NCI-H1092 (cell line): ENCODE measurements at places on chromosomes 12 and 14.
A peak's percentile ranks its signal among the peaks of the same experiment; 100 is the strongest.

DNA sequence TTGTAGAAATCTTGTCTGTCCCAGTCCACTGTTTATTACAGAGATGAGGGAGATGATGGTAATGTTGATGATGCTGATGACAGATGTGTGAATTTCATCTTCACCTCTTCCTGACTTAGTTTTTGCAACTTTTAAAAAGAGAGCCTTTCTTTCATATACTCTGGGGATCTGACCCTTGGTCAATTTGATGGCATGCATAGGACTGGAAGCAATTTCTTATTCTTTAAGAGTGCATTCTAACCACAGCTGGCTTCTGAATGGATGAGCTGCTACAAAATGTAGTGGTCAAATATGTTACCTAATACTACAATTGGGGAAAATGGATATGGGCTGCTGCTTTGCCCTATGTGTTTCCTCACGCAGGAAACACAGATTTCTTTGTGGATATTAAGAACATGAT is 80.8 kb downstream of the MYRFL start:
- no peak for DNase-seq

GRCh38 chr12:31386364-31386777 is 60.4 kb upstream of the SINHCAF start:
- no peak for DNase-seq

- DNase-seq: peak; percentile 37
Observed at GRCh38 chr14:55556929-55557623, 22.9 kb upstream of the KTN1 start.

GRCh38 chr12:121767525-121768016 is 25.9 kb downstream of the RHOF start:
- DNase-seq: peak; percentile 22

- DNase-seq: no peak
Observed at GRCh38 chr14:105019861-105020814, 745 bp downstream of the CDCA4 start.

DNA sequence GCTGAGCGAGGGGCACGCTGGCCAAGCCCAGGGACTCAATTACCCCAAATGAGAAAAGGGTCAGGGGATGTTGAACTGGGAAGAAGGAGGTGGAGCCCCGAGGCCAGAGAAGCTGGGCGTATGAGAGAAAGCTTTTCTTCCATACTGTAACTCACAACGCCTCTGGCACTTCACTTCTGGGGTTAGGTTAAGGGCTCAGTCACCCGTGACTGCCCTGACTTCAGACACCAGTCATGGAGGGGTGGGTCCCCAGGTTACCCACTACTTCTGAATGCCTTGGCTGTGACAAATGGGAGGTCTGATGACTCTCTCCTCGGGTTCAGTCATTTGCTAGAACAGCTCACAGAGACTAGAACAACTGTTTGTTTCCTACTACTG is 5.5 kb upstream of the GPR132 start:
- no peak for DNase-seq

DNA sequence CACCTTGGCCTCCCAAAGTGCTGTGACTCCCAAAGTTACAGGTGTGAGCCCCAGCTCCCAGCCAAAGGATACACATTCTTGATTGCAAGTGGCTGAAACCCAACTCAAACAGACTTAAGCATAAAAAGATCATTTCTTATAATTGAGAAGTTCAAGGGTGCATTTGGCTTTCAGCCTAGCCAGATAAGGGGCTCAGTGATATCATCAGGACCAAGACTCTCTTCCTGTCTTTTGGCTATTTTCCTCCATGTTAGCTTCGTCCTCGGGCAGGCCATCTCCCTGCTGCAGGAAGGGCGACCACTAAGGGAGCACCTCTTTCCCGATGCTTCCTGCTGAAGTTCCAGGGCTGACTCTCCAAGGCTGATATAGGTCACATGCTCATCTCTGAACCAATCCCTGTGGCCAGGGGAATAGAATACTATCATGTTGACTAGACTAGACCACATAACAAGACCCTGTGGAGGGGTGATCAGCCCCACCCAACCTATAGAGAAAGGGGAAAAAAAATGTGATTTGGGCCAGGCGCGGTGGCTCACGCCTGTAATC is 9.8 kb upstream of the KRT8 start:
- DNase-seq: no peak

DNA sequence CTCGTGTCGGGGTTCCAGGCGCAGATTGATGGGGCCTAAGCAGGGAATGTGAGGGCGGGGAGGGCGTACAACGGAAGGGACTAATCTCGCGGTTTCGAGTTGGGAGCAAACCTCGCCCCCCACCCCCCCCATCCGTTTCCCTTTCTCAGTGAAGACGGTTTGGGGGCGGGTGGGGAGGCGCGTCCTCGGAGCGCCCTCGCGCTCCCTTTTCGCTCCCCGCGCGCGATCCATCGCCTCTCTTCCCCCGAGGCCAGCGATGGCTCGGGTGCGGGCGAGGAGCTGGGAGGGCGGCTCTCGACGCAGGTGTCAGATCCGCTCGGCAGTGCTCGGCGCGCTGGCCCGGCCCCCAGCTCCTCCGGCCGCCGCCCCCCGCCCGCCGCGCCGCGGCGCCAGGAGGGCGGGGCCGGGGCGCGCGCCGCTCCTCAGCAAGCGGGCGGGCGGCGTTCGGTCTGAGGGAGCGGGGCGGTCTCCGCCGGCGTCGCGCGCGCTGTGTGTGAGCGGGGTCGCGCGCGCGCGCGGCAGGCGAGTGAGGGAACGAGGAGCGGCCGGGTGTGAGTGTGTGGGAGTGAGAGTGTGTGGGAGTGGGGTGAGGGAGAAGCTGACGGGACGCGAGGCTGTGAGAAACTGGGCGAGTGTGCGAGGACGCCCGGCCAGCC is at the start of gene RIMKLB:
Gene RIMKLB (plus strand): TSS at position 516 of the 656 bp plus-strand sequence. CDS start 15,876 bp downstream, outside the sequence.
- DNase-seq: peak; percentile 89

DNA sequence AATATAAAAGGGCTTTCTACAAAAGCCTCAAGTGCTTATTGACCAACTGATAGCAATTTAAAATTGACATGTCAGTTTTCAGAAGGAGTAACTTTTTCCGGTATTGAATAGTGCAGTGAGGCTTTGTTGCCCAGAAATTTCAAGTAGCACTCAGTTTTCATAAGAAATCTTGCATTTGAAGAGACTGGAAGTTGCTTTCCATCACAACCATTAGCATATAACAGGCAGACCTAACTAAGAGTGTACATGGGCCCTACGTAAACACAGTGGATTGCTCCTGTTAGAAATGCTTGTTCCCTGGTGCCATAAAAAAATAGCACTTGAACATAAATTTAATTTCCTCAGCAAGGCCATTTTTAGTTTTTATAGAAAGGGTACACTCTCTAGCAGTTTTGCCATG is 117.9 kb downstream of the TMTC2 start:
- DNase-seq: no peak

DNA sequence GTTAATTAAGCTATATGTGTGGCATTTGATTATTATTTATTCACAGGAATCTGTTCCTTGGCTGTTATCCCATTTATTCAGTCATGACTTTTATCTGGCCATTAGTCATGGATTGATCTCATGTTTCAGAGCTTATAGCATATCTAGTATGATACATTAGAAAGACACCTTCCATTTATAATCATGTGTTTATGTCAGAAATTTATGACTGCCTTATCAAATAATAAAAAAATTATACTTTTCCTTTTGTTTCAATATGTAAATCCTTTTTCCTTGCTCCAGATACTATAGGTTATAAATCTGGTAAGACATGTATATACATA is 248.0 kb upstream of the PDE3A start:
- DNase-seq: no peak

DNA sequence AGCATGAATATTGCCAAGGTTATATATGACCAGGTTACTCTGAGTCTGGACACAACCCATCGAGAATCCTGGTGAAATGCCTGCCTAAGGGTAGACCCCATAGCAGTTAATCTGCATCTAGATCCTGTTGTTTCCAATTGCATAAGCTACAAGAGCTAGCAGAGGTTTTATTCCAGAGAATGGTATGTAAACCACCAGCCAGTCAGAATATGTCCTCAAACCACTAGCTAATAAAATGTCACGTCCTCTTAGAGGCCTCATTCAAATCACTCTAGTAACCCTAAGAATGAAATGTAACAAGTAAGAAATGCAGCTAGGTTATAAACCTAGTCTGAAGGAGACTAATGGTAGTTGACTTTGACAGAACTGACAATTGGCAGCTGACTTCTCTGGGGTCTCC is 9.0 kb upstream of the YLPM1 start:
- no peak for DNase-seq

GRCh38 chr12:111455448-111456320 is 50.0 kb downstream of the SH2B3 start:
- DNase-seq: no peak

GRCh38 chr12:109009766-109010165 is 11.1 kb downstream of the SVOP start:
- DNase-seq: no peak

GRCh38 chr14:90696720-90697119 is 119.5 kb downstream of the TTC7B start:
- DNase-seq: no peak

DNA sequence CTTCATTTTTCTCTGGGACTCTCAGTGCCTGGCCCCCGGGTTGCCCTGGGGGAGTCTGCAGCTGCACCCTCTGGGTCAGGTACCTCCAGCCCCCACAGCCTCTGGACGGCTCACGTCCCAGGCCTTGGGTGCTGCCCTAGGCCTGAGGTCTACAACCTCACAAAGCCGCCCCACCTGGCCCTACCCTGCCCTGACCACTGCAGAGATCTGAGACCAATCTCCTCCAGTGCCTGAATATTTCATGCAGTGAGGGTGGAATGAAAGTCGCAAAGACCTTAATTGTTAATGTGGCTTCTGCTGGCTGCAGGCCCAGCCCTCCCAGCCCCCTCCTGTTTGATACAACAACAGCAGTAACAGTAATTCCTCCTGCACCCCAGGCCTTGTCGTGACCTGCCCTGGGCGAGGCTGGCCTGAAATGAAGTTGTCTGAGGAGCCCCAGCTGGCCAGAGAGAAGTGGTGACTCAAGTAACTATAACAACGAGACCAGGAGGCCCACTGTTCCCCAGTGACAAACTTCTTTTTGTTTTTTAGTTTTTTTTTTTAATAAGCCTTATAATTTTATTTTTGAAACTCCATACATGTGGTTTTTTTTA is 8.8 kb upstream of the CCDC85C start:
- no peak for DNase-seq

GRCh38 chr14:96285667-96286066 is 29.7 kb downstream of the BDKRB1 start:
- no peak for DNase-seq

GRCh38 chr14:22872033-22872832 is 693 bp downstream of the LRP10 start:
- peak; percentile 56 for DNase-seq

DNA sequence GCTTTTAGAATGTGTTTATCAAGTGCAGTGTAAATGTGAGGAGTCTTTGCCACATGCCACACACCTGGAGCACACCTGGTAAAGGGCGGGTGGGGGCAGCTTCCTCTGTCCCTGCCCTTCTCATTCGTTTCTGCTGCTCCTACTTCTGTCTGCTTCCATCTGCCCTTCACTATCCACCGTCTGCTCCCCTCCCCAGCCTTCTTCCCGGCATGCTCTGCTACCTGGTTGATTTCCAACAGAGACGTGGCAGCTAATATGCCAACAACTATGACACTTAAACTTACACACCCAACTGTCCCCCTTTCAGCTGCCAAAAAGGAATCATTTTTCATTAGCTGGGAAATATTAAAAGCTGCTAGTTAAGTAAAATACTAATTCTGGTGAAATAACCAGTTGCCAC is 9.1 kb upstream of the CARMIL3 start:
- DNase-seq: no peak

- DNase-seq: no peak
Observed at GRCh38 chr12:2796187-2796666, 1.5 kb downstream of the FKBP4 start.

- DNase-seq: no peak
Observed at GRCh38 chr14:39109893-39110715, 4.0 kb upstream of the GEMIN2 start.

DNA sequence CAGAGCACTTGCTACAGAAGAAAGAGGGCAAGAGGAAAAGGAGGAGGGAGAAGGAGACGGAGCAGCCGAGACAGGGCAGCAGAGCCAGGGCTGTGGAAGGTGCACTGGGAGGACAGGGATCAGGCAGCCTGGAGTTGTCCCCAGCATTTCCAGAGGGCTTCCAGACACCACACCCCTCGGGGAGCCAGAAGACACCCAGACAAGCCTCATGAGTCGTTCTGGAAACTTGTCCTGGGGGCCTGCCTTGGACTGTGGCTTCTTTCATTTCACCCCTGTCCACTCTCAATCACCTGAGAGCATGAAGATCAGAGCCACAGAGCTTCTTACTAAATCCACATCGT is 14.1 kb downstream of the CMKLR1 start:
- no peak for DNase-seq

DNA sequence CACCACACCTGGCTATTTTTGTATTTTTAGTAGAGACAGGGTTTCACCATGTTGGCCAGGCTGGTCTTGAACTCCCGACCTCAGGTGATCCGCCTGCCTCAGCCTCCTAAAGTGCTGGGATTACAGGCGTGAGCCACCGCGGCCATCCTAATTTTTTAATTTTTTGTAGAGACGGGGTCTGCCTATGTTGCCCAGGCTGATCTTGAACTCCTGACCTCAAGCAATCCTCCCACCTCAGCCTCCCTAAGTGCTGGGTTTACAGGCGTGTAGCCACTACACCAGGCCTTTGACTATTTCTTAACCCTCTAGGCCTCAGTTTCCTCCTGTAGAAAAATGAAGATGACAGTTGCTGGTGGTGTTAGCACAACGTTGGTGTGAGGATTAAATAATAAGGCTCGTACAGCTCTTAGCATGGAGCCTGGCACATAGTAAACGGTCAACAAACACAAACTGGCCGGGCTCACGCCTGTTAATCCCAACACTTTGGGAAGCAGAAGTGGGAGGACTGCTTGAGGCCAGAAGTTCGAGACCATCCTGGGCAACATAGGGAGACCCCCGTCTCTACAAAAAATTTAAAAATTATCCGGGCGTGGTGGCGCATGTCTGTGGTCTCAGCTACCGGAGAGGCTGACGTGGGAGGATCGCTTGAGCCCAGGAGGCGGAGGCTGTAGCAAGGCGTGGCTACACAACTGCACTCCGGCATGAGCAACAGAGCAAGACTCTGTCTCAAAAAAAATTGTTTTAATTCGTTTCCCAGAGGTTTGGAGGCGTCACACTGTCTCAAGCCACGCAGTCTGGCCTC is 979 bp downstream of the DDX54 start:
- no peak for DNase-seq

GRCh38 chr14:102239231-102239630 is 65.7 kb downstream of the MOK start:
- DNase-seq: no peak

DNA sequence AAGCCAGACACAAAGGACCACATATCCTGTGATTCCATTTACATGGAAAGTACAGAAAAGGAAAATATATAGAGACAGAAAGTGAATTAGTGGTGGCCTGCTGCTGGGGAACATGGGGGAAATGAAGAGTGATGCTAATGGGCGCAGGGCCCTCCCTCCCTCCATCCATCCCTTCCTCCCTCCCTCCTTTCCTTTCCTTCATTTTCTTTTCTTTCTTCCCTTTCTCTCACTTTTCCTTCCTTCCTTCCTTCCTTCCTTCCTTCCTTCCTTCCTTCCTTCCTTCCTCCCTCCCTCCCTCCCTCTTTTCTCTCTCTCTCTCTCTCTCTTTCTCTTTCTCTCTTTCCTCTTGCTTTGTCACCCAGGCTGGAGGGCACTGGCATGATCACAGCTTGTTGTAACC is 37.3 kb downstream of the ARL6IP4 start:
- DNase-seq: no peak
